Activated T-helper 1 cell treated with anti-CD3 and anti-CD28 coated beads, Interleukin-2, amount 50 U/mL, for 16 hours (primary cell): ENCODE measurements at places on chromosomes 1 and 21.

- no peak for DNase-seq
Measured at GRCh38 chr1:172833954-172834353, 175.1 kb downstream of the FASLG start.

DNA sequence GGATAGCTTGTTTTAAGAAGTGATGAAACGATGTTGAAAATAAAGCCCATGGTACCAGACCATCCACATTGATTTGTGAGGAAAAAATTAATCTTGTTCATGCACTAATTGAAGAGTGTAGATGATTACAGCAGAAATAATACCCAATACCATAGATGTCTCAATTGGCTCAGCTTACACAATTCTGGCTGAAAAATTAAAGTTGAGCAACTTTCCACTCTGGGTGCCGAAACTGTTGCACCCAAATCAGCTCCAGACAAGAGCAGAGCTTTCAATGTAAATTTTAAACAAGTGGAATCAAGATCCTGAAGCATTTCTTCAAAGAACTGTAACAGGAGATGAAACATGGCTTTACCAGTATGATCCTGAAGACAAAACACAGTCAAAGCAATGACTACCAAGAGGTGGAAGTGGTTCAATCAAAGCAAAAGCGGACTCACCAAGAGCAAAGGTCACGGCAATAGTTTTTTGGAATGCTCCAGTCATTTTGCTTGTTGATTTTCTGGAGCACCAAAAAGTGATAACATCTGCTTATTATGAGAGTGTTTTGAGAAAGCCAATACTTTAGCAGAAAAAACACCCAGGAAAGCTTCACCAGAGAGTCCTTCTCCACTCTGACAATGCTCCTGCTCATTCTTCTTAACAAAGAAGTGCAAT is 16.1 kb upstream of the KCNA3 start:
- no peak for DNase-seq

DNA sequence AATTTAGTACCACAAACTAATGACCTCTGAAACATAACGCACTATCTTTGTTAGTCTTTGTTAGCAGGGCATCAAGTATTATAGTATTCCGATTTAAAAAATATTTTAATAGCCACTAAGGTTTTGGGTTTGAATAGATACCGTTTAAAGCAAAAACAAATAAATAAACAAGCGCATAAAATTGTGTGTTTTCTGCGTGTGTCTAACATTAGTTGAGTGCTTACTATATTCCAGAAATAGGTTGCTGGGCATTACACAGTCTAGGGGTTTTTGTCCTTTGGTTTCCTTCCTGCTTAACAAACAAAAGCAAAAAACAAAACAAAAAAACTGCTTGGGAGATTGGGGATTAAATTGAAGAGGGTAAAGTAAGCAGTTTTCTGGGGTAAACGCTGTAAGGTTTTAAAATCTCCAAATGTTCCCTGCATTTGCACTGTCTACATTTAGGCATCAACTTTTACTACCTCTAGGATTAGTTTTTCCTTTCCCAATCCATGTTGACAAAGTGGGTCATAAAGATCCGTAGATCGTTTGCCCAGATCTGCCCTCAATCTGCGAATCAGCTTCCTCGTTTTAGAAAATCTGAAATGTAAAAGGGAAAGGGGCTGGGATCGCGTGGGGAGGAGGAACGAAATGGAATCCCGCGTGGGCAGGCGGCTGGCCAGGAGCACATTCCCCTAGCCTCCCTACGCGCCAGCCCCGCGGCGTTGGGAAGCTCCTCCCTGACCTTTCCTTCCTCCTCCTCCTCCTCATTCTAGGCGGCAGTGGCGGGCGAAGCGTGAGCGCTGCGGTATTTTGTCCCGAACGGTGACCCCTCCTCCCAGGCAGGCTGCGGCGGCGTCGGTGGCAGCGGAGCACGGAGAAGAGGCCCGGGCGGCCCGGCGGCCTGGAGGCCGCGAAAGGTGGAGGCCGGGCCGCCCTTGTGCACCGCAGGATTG is at the start of gene KCTD3:
TSS of gene KCTD3 (plus strand) at position 749 of the 935 bp plus-strand sequence. CDS start 382 bp downstream, outside the sequence.
- DNase-seq: no peak

- no peak for DNase-seq
Measured at GRCh38 chr1:169949139-169949538, 55.4 kb upstream of the SCYL3 start.

- DNase-seq: no peak
Measured at GRCh38 chr1:88276163-88276562, 407.9 kb upstream of the PKN2 start.

DNA sequence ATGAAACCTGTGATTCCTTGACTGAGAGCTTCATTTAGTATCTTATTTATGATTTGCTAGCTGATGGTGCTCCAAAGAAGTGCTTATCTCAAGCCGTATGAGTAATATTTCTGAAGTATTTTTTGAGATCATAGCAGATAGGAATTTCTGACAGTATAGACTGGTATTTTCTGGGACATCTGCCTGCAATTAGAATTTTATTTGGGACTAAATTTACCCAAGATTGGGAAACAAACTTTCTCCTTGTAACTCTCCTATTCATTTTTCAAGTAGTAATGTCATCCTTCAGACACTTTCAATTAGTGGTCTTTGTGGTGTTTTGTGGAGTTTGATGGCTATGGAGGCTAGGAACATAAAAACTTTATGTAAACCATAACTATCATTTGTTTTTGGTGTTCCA is 597.2 kb upstream of the ZP4 start:
- no peak for DNase-seq

DNA sequence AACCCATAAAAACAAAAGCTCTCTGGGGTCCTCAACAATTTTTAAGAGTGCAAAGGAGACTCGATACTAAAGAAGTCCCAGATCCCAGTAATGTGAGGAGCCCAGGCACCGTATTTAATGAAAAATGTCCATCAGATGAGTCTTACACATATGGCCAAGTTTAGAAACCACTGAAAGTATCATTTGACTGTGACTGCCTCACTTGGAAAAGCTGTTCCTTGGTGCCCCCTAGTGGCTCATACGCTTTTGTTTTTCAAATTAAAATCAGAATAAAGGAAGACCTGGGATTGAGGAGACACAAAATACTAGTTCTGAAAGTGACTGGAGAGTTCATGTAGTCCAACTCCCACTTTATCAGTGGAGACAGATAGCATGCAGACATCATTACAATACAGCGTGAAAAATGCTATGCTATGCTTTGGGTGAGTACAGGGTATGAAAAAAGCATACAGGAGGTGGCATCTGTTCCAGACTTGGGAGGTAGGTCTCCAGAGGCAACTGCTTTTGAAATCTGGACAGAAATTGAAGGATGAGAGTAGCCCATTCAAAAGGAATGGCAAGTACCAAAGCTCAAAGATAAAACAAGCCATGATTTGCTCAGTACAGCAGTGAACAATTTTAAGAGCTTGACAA is 33.8 kb downstream of the GDAP2 start:
- DNase-seq: peak; percentile 15

- DNase-seq: no peak
Measured at GRCh38 chr1:59289570-59289969, 7.3 kb upstream of the FGGY start.

DNA sequence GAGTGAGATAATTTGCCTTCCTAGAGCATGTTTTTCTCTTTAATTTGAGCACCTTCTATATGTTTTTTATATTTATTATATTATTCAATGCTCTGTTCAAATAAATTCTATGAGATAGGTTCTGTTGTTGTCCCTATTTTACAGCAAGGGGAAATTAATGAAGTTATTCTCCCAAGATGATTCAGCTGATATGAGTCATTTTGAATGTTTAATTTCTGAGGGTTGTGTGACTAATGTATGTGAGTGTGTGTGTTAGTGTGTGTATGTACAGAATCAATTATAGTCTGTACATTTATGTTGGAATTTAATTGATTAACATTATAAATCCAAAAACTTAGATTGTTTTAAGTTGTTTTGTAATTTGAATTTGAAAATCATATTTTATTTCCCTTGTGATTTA is 1536.7 kb upstream of the B3GALT2 start:
- no peak for DNase-seq

GRCh38 chr21:36377391-36377842 is 7.8 kb upstream of the CHAF1B start:
- no peak for DNase-seq

- no peak for DNase-seq
Measured at GRCh38 chr1:185207980-185208602, 51.1 kb downstream of the SWT1 start.

GRCh38 chr1:16207318-16208269 is 4.9 kb downstream of the ARHGEF19 start:
- no peak for DNase-seq

DNA sequence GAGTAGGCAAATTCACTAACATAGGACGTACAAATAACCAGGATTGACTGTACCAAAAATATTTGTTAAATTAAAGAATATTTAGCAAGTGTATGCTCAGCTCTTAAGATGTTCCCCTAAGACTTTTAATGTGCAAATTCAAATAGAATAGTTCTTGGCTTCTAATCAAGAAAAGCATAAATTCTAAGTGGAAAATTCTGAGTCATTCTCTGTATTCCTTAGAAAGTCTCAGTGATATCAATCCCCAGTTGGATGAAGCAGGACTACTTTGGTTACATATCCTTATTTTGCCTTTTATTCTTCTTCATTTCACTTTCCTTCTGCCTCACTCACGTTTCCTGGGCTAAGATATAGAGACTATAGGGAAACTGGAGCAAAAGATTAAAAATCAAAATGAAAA is 130.2 kb downstream of the IFI44 start:
- DNase-seq: no peak

GRCh38 chr21:38833117-38833516 is 27.4 kb downstream of the ETS2 start:
- DNase-seq: no peak

DNA sequence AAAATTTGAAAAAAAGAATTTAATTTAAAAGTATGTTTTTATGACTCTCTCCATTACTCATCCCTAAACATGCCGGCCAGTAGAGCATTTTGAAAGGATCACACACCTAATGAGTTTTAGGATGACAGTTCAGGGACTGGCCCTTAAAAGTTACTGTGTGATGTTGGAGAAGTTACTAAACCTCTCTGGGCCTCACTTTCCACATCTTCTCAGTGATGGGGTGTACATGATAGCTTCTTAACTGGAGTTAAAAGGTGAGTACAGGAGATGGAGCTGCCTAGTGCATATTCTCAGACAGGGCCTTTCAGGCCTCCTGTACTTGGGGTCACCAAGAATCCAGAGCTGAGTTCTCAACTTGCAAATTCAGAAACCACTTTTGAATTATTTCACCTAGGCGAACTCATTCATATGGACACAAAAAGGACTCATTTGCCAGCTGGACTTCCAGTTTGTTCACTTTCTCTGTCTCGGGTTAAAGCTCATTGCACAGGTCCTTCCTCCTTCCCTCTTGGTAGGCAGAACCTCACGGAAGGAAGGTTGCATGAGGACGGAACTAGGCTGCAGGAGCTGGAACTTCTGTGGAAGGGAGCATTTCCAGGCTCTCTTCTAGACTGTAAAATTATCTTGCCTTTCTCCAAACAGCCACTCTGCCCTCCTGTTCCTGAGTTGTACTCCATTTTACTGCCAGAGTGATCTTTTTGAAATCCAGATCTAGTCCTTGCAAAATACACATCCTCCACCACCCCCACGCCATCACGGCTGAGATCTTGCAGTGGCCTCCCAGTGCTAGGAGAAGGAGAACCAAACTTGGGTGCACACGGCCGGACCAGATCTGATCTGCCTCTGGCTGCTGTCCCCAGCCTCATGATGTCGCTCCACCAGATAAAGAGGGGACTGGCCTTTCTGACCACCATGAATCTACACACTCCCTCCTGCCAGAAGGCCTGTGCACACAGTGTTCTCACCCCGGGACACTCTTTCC is 4.3 kb upstream of the SLC30A1 start:
- no peak for DNase-seq

DNA sequence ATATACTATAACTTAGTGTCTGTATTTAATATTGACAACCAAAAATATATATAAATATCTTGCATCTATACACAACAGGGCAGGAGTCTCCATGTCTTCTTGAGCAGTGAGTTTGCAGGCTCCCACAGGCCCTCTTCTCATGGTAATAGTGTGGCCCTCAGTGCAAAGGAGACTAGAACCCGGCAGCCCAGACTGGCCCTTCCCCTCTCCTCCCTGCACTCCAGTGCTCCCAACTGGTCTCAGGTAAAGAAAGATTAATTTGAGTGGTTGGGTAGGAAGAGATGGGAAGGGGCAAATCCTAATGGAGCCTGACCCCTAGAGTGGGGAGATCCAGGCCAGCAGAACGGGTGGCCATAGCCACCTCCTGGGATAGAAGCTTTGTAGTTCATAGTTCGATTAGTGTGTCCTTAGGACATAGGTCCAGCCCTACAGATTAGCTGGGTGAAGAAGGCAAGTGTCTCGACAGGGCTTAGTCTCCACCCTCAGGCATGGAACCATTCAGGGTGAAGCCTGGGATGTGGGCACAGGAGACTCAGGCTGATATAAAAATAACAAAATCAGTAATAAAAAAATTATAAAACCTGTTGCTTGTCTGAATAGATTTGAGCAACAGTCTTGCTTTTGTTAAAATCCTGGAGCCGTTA is 32.3 kb downstream of the SLC2A1 start:
- DNase-seq: no peak
